ENCODE measurements at places on chromosomes 7 and 10.
A peak's percentile ranks its signal among the peaks of the same experiment; 100 is the strongest.

- no peak overlapping the region for H3K27ac ChIP-seq
- DNase-seq, result no peak
- H3K36me3 ChIP-seq, result no peaks in the 10 kb centered on the region
- peaks cover 8% of the 10 kb centered on the region for H3K27me3 ChIP-seq
- no peaks in the 10 kb centered on the region for H3K4me1 ChIP-seq
Measured at GRCh38 chr7:55335786-55336185, 29.4 kb upstream of the LANCL2 start.

- H3K36me3 ChIP-seq, result peaks cover 5% of the 10 kb centered on the region
- H3K27ac ChIP-seq, result no peak overlapping the region
- H3K27me3 ChIP-seq, result peaks cover 22% of the 10 kb centered on the region
- no peak overlapping the region for H3K4me3 ChIP-seq
- H3K4me1 ChIP-seq, result peaks cover 19% of the 10 kb centered on the region
Measured at GRCh38 chr10:101053516-101053915, 8.3 kb upstream of the KAZALD1 start.

DNA sequence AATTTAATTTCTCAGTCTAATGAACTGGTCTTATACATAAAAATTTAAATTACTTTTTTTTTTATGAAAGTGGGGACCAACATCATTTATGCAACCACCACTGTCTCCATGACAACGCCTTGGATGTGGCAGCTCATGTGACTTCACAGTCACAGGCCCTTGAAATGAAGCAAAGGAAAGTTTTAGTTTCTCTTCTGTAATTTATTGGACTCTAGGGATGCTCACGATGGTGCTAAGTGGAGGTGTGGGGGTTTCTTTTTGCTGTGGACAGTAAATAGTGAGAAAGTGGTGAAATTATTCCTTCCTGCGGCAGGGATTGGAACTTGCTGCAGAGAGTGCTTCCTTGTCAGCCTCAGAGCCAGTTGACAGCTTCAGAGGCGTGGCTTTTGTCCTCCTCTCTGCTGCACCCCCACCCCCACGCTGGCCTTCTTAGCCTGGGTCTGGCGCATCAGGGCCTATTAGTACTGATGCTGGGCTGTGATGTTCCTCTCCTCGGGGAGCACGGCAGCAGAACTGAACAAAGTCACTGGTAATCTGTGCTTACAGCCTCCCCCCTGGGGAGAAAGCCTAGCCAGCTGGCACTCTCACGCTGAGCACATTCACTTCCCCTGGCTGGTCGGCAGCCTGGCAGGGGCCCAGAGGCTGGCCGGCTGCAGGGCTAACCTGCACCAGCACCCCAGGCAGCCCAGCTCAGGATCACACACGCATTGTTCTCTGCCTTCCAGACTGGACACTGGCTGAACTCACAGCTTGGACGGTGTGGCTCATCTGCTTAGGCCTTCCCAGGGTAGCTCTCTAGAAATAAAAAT lies 517.5 kb upstream of the GALNT17 start:
- no peak for DNase-seq
- H3K36me3 ChIP-seq, result no peaks in the 10 kb centered on the region
- H3K4me3 ChIP-seq, result no peak overlapping the region
- no peak overlapping the region for H3K27ac ChIP-seq

DNA sequence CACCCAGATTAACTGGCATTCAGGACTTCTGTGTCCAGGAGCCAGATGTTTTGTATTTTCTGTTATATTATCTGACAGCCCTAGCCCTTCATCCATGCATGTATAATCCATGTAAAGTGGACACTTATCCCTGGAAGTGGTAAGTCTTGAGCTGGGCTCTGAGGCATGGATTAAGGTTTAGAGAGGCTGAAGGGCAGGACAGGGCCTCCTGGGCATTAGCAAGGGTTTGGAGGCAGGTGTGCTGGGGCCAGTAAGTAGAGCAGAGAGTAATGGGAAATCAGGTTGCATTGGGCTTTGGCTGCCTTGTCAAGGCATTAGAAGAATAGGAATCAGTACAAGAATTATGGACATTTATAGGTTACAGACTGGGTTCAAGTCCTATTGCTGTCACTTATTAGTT lies 138.0 kb downstream of the DYNC1I1 start:
- no peaks in the 10 kb centered on the region for H3K4me1 ChIP-seq
- no peak overlapping the region for H3K4me3 ChIP-seq
- H3K27ac ChIP-seq, result no peak overlapping the region

GRCh38 chr7:138610671-138611170 lies 90.4 kb downstream of the SVOPL start:
- no peaks in the 10 kb centered on the region for H3K27me3 ChIP-seq
- H3K36me3 ChIP-seq, result no peaks in the 10 kb centered on the region

DNA sequence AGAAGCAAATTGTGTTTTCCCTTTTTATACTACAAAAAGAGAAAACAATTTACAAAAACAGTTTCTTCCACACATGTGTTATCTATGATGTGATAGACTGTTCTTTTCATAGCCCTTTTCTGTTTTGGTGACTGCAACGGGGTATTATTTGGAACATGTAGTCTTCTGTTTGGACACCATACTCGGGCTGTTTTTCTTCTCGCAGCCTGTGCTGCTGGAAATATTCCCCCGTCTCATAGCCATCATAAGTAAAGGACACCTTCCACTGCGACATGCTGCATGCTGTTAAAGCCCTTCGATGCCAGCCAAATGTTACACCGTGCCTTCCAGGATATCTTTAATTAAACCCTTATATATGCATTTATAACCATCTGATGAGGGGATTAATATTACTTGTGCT lies 222.4 kb downstream of the BICC1 start:
- H3K4me3 ChIP-seq, result no peak overlapping the region
- H3K4me1 ChIP-seq, result no peaks in the 10 kb centered on the region
- no peaks in the 10 kb centered on the region for H3K36me3 ChIP-seq
- no peak overlapping the region for H3K27ac ChIP-seq
- DNase-seq, result no peak

- H3K4me3 ChIP-seq, result no peak overlapping the region
- H3K36me3 ChIP-seq, result no peaks in the 10 kb centered on the region
- peaks cover 2% of the 10 kb centered on the region for H3K27me3 ChIP-seq
- DNase-seq, result no peak
- H3K27ac ChIP-seq, result no peak overlapping the region
- H3K4me1 ChIP-seq, result no peaks in the 10 kb centered on the region
Measured at GRCh38 chr10:130040351-130040750, 70.3 kb downstream of the C10orf143 start.

DNA sequence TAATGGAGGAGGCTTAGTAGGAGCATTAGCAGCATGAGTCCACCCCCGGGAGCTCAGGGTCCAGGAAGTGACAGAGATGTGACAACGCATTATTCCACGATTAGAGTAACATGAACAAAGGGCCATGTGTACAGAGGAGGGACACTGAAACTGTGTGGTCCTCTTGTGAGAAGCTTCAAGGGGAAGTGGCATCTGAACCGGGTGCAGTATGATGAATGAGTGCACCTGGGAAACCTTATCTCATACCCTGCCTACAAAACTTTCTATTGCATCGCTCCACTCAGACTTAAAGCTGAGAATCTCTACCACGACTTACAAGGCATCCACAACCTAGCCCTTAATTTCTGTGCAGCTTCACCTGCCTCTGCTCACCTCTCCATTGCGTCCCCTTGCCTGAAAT lies 115.3 kb upstream of the AMPH start:
- no peak for DNase-seq
- no peak overlapping the region for H3K27ac ChIP-seq
- no peaks in the 10 kb centered on the region for H3K27me3 ChIP-seq
- peaks cover 3% of the 10 kb centered on the region for H3K4me1 ChIP-seq
- H3K36me3 ChIP-seq, result peaks cover 32% of the 10 kb centered on the region

- H3K4me3 ChIP-seq, result no peak overlapping the region
- H3K4me1 ChIP-seq, result peaks cover 4% of the 10 kb centered on the region
- H3K27me3 ChIP-seq, result peaks cover 1% of the 10 kb centered on the region
- no peak overlapping the region for H3K27ac ChIP-seq
Measured at GRCh38 chr10:86687750-86688149, 19.4 kb downstream of the LDB3 start.

- H3K27ac ChIP-seq, result no peak overlapping the region
- DNase-seq, result no peak
- H3K27me3 ChIP-seq, result no peaks in the 10 kb centered on the region
- H3K4me3 ChIP-seq, result no peak overlapping the region
Measured at GRCh38 chr7:157406971-157407370, 70.2 kb downstream of the DNAJB6 start.

DNA sequence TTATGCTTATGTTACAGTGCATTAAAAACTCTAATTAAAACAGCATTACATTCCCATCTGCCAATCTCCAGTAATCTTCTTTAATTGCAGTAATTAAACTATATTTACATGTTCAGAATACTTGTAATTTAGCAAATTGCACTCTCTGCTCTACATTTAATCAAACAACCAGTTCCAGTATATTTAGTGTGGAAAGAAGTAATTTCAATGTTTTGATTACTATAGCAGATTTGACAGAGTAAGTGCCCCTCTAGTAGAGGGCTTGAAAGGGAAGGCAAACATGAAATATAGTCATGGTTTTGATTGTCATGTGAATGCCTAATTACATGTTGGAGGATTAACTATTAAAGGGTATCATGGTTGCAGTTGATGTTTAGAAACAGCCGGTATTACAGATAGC lies 739.7 kb downstream of the AUTS2 start:
- no peak overlapping the region for H3K4me3 ChIP-seq
- H3K36me3 ChIP-seq, result no peaks in the 10 kb centered on the region
- no peak for DNase-seq
- H3K4me1 ChIP-seq, result peaks cover 9% of the 10 kb centered on the region
- no peak overlapping the region for H3K27ac ChIP-seq
- no peaks in the 10 kb centered on the region for H3K27me3 ChIP-seq

- H3K4me1 ChIP-seq, result peaks cover 30% of the 10 kb centered on the region
- peak; percentile 75 for DNase-seq
- H3K27me3 ChIP-seq, result no peaks in the 10 kb centered on the region
- H3K27ac ChIP-seq, result peak overlapping the region; percentile 94
- peaks cover 19% of the 10 kb centered on the region for H3K36me3 ChIP-seq
Measured at GRCh38 chr7:4683043-4683883, 1.2 kb downstream of the FOXK1 start.

GRCh38 chr10:80530251-80530650 lies 7.5 kb upstream of the SH2D4B start:
- H3K4me3 ChIP-seq, result peak overlapping the region; percentile 34
- no peaks in the 10 kb centered on the region for H3K27me3 ChIP-seq
- peak overlapping the region; percentile 81 for H3K27ac ChIP-seq
- DNase-seq, result peak; percentile 80

- H3K4me3 ChIP-seq, result no peak overlapping the region
- H3K36me3 ChIP-seq, result no peaks in the 10 kb centered on the region
- DNase-seq, result no peak
- H3K27me3 ChIP-seq, result no peaks in the 10 kb centered on the region
- no peaks in the 10 kb centered on the region for H3K4me1 ChIP-seq
- H3K27ac ChIP-seq, result no peak overlapping the region
Measured at GRCh38 chr7:154676422-154677073, 326.4 kb downstream of the PAXIP1 start.

DNA sequence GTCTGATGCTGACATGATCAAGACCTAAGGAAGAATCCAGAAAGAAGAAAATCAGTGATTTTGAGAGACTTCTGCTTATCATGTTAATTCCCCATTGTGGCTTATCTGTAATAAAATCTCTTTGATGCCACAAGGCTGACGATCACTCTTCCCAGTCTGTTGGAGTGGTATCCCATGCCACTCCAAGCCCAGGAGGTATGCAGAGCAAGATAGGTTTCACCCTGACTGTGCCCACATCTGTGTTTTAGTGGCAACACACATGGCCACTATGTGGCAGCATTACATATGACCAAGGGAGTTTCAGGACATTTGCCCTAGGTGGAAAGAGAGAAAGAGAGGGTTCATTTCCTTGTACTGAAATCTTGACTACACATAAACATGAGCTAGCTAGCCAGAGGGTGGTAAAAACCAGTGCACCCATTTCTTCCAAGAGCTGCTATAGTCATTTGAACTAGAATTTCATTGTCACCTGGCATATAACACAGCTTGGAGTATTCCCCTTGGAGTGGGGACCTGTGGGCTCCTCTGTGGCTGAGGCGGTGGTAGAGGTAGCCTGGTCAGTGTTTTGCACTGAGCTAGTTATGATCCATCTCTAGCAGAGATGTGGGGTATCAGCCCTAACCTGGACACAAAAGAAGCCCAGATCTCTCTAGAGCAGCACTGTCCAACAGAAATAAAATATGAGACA lies 20.8 kb downstream of the LAMB4 start:
- peaks cover 9% of the 10 kb centered on the region for H3K27me3 ChIP-seq
- no peak overlapping the region for H3K27ac ChIP-seq
- no peaks in the 10 kb centered on the region for H3K36me3 ChIP-seq
- peak; percentile 70 for DNase-seq

DNA sequence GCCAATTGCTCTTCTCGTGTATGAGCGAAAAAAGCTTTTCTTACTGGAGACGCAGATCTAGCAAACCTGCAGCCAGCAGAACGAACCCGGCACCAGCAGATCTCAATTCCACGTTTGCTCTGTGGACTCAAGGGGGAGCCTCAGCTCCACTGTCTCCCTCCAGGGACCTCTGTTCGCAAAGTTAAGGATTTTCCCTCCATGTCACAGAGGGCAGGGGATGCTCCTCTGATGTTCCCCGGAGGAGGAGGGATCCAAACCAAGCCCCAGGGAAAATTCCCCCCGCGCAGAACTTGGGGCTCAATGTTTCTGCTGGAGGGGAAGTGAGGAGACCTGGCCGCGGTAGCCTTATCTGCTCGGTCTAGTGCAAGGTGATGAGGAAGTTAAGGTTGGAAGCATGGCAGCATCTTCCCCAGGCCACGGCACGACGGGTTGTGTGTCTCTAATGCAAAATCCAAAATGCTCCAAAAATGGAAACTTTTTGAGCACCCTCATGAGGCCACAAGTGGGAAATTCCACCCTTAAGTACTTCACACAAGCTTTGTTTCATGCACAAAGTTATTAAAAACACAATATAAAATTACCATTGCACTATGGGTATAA lies 9.0 kb downstream of the IQCE start:
- H3K36me3 ChIP-seq, result no peaks in the 10 kb centered on the region
- peaks cover 6% of the 10 kb centered on the region for H3K4me1 ChIP-seq
- no peak overlapping the region for H3K27ac ChIP-seq
- no peak for DNase-seq

DNA sequence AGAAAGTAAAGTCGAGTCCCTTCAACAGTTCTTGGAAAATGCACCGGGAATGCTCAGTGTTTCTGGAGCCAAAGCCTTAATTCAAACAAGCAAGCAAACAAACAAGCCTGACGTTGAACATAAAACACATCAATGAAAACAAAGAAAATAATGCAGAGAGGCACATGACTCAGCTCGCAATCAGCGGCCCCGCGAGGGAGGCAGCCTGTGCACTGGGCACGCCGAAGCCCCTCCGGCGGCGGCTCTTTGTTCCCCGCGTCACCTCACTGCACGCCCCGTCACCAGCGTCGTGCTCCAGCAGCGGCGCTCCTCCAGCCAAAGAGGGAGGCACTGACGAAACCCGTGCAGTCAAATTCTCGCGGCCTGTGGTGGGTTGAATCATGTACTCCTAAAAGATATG lies 151.5 kb downstream of the DNAJB6 start:
- peaks cover 10% of the 10 kb centered on the region for H3K36me3 ChIP-seq
- no peak overlapping the region for H3K4me3 ChIP-seq
- H3K4me1 ChIP-seq, result peaks cover 20% of the 10 kb centered on the region
- DNase-seq, result no peak

- H3K27me3 ChIP-seq, result peaks cover 21% of the 10 kb centered on the region
- no peak for DNase-seq
- no peak overlapping the region for H3K4me3 ChIP-seq
- no peak overlapping the region for H3K27ac ChIP-seq
- H3K36me3 ChIP-seq, result no peaks in the 10 kb centered on the region
- H3K4me1 ChIP-seq, result peaks cover 4% of the 10 kb centered on the region
Measured at GRCh38 chr10:47458466-47459154, 25.3 kb downstream of the ANXA8 start.

All from activated CD4-positive, alpha-beta T cell treated with anti-CD3 and anti-CD28 coated beads, Interleukin-2, amount 10 ng/mL, durations not matched to agents 24 days and 14 days (primary cell).